ENCODE measurements at places on chromosomes 12 and 14.

- DNase-seq: no peak
Measured at GRCh38 chr12:77364400-77364799, 299.0 kb upstream of the E2F7 start.

DNA sequence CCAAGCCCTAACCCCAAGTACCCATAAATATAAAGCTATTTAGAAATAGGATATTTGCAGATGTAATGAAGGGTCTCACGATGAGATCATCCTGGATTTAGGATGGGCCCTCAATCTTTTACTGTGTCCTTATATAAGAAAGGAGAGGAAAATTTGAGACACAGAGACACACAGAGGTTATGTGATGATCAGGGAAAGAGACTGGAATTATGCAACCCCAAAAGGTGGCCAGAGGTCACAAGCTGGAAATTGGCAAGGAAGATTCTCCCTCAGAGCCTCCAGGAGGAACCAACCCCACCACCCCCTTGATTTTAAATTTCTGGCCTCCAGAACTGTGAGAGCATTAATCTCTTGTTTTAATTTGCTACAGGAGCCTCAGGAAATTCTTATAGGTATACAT lies 334.9 kb upstream of the PRICKLE1 start:
- no peak for DNase-seq

- no peak for DNase-seq
Measured at GRCh38 chr14:82445810-82446570, 912.3 kb upstream of the SEL1L start.

- no peak for DNase-seq
Measured at GRCh38 chr12:103779410-103780092, 61.5 kb downstream of the NT5DC3 start.

- DNase-seq: no peak
Measured at GRCh38 chr12:27937768-27938167, 34.8 kb downstream of the PTHLH start.

DNA sequence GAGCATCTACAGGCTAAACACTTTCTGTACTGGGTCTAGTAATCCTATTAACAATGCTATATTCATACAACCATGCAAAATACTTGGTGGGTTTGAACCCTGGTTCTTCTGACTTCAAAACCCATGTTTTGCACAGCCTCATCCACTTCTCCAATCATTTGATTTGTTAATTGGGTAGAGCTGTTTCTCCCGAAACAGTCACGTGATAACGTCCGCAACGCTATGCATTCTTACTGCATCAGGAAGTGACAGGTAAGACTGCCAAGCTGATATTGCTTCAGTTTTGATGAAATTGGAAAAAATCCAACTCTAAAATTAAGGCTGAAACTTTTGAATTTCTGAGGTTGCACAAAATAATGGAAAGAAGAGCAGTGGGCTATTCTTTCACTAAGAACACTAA lies 30.4 kb upstream of the RNU6-7 start:
- DNase-seq: no peak

DNA sequence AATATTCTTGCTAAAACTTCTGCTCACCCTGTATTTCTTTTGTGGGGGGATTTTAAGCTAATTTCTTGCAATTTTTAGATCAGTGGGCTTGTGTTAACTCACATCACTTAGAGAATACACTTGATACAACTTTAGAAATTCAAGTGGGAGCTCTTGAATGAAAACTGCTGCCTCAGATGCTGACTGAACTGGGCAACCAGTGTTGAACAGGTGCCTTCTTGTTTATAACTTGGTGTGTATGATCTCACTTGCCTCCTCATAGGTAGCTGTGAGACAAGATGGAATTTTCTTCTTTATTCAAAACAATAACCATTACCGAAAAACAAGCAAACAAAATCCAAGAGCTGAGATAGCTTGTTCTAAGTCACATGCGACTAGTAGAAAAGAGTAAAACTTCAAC lies 63.5 kb downstream of the FGD4 start:
- DNase-seq: no peak

DNA sequence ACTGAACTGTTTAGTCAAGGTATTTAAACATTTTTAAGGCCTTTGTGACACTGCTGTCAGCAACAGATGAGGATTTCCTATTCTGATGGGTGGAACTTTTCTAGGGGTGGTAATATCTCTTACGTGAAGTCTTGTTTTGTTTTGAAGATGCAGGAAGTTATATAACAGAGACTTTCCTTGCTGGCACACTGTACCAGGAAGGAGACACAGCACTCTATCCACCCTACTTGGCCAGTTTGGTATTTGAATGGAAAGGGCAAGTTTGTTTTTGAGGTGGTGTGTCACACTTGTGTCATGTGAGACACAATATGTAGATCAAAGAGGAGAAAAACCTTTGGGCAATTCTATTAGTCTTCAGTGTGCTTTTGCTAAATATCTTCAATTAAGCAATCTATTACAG lies 51.6 kb upstream of the SRP54 start:
- no peak for DNase-seq

GRCh38 chr14:81127785-81128184 lies 93.0 kb downstream of the GTF2A1 start:
- no peak for DNase-seq

GRCh38 chr12:57522887-57523705 lies 472 bp downstream of the MBD6 start:
- DNase-seq: no peak

DNA sequence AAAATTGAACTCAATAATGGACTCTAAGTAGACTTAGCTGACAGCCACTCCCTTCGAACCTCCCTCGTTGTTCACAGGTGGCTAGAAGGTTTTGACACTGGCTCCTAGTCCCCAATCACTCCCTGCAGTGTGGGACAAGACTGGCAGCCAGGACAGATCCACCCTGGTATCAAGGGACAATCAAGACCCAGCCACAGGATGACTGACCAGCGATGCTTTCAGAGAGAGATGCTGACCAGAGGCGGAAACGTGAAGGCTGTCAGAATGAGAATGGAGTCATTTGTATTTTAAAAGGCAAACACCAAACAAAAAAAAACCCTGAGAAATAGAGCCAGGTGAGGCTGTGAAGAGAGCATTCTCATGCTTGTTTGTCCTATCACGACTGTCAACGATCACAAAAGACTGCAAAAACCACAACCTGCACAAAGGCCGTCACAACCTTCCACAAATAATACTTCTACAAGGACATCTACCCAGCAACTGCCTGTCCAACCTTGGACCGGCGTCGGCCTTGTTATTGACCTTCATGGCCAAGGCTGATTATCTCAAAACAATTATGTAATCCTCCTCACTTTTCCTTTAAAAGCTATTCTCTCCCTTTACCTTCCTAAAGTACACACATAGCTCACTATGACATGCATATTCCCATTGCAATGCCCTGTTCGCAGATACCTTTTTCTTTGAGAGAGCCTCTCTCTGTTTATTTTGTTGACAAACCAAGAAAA lies 13.2 kb downstream of the EIF5 start:
- DNase-seq: no peak
